ENCODE measurements at places on chromosomes 3 and 15.

DNA sequence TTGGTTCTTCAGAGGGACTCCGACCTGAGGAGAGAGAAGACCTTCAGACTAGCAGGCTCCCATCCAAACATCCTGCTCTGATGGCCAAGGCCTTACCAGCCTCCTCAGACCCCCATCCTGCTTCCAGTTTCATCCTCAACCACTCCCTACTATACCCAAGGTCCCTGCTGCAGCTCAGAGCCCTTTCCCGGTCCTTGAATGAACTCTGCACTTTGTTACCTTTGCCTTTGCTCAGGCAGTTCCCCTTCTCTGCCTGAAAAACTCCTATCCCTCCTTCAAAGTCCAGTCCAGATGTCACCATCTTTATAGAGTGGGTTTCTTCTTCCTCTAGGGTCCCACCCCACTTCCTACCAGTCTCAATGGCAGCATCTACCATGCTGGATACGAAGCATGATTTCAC, 13.1 kb downstream of the EFCAB12 start:
- DNase-seq, result no peak

- no peak for DNase-seq
Measured at GRCh38 chr15:81161851-81162250, 27.8 kb downstream of the CFAP161 start.

DNA sequence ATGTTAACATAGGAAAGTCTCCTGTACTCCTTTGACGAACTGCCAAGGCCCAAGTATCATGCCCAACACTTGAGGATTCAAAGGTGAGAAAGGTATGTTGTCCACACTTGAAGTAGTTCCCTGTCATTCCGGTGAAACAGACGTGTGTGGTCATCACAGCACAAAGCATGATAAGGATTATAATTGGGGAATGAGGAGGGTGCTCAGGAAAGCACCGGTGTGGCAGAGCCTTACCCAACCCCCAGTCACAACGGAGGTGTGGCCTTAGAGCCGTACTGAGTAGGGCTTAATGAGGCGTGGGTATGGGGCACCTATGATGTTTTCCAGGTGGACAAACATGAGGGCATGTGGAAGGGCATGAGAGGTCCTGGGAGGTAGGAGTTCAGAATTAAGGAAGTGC, 203.0 kb upstream of the NR2E3 start:
- no peak for DNase-seq

DNA sequence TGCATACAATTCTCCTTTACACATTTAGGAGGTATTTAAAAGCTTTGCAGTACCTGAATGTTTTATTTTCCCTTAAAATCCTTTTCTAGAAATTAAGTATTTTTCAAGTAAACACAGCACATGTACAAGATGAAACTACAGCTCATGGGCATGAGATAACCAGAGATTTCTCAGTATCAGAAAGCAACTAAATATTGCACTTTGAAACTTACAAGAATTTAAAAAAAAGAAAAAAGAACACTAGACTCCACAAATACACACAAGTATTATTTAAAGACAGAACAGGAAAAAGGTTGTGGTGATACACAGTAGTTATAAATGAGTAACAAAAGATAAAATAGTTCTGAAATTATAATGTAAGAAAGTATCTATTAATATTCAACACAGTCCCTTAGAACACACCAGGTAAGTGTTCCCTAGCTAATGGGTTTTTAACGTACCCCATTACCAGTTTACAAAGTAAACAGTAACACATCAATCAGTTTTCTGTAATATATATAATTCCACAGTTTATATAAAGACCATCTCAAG, 35.3 kb downstream of the SLTM start:
- DNase-seq, result no peak

GRCh38 chr3:30581982-30582381, 24.4 kb upstream of the TGFBR2 start:
- DNase-seq, result no peak

DNA sequence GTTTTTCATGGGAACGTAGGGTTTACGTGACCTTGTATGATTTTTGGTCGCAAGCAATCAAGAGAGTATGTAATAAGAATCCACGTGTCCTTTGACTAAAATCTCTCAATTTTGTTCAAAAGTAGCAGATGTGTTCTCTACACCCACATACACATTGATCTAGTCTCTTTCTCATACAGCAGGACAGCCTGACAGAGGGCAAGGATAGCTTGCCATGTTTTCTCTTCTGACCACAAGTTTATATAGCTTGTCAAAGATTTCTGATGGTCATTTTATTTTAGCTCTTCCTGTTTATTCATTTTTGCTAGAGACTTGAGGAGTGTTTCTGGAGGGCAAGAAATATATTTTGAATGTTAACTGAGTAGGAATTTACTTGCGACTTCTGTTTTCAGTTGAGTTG, 570.2 kb upstream of the ALCAM start:
- no peak for DNase-seq

- no peak for DNase-seq
Measured at GRCh38 chr15:66188464-66188863, 65.1 kb downstream of the MEGF11 start.

DNA sequence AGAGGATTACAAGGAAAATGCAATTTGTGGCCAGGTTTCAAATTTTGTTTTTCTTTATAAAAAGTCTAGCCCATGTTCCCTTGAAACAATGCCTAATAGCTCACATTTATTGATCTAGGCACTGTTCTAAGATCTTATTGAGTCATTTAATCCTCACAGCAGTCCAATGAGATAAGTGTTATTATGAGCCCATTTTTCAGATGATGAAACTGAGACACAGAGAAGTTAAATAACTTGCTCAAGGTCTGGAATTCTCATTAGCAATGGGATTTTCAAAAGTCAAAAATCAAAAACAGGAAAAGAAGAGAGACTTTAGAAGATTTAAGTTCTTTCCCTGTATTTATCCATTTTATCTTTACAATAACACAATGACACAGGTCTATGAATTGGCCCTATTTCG, 90.0 kb upstream of the COL6A5 start:
- DNase-seq, result no peak

GRCh38 chr3:138458774-138459499, 24.5 kb downstream of the ESYT3 start:
- DNase-seq, result no peak

- no peak for DNase-seq
Measured at GRCh38 chr15:52657338-52657737, 21.9 kb downstream of the ATOSA start.

DNA sequence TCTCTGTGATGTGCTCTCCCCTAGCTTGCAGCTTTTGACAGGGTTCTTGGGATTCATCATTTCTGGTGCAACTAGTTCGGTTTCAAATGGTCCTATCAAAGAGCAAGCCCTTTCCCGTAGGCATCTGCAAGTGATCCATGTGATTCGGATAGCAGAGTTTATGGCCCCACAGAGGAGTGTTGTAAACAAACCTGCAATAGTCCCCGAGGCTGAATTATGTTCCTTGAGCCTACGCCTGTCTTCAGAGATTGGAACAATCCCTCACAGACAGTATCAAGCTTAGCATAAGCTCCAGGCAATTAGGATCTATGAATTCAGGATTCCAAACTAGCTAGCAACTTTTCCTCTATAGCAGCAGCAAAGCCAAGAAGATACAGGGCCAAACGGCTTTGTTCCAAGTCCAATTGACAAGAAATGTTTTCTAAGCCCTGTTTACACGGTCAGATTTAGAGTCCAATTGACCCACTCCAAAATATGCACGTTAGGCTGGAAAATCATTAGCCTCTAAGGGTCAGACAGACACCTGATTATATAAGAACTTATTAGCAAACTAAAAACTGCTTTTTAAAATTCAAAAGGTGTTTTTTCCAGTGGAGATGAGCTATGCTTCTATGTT, 24.8 kb downstream of the LNP1 start:
- no peak for DNase-seq

- no peak for DNase-seq
Measured at GRCh38 chr15:74010929-74011540, 16.5 kb downstream of the PML start.

GRCh38 chr3:43953814-43954692, 263.3 kb downstream of the ABHD5 start:
- DNase-seq, result no peak

DNA sequence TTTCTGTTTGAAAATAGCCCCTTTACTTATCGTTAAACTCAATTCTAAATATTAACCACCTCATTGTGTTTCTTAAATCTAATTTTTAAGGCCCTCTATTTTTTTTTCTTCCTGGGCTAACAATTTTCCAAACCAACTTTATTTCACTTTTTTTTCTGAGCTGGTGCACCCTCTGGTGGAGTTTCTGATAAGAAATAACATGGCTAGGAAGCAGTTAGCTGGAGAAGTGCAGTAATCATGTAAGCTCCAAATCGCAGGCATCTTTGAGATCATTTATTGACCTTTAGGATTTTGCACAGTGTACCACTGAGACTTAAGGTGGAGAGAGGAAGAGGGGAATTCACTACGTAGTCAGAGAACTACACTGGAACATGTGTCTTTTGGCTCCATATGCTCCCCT, 6.4 kb downstream of the TMEM207 start:
- no peak for DNase-seq

DNA sequence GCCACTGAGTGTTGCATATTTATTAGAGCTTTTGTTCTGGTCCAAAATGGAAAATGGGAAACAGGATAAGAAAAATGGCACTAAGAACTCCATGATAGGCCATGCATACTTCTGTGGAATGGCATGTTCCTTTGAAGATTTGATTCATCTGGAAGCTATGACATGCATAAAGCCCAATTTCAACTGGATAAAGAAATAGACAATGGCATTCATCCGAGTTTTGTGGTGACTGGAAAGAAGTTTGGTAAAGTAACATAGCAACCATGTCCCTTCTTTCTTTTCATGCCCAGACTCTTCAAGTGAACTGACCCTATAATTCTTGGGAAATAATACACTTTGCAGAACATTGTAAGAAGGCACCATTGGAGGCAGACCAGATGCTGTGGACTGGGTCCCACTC, 368.4 kb upstream of the IL12A start:
- DNase-seq, result no peak

GRCh38 chr3:81823086-81823485, 61.6 kb upstream of the GBE1 start:
- DNase-seq, result no peak

GRCh38 chr15:92797168-92798052, 102.7 kb upstream of the CHD2 start:
- no peak for DNase-seq

DNA sequence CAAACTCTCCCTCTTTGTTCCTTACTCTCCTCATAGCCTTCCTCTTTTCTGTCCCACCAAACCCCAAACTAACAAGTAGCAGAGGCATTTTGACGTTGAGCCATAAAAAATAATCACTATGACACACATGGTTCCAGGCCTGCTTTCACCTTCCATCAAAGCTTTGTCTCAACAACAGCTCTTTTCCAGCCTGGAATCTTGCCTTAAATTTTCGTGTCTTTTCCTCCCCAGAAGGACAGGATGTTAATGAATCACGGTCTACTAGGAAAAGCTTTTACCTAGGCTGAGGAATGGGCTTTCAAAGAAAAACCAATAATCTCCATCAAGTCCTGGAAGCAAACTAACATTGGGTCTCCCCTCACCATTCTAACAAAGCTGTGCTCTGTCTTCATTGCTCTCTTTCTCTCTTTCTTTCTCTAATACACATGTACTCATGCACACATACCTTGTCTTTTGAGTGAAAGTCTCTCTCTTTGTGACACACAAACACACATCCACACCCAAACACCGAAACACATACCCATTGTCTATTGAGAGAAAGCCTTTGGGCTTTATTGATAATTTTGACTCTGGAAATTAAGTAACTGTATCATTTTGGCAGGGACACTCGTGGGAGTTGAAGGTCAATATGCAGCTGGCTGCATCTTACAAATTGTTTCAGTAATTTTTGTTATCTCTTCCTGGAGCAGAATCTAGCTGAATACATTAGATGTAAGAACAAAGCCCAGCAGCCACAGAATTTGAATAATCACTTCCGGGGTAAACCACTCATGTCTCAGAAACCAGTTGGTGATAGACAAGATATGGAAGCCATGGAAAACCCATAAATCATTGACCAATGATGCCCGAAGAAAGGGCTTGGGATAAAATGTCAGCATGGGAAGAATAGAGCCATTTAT, 107.4 kb upstream of the SLC4A7 start:
- no peak for DNase-seq

- DNase-seq, result no peak
Measured at GRCh38 chr3:74420538-74421124, 193.8 kb downstream of the CNTN3 start.

DNA sequence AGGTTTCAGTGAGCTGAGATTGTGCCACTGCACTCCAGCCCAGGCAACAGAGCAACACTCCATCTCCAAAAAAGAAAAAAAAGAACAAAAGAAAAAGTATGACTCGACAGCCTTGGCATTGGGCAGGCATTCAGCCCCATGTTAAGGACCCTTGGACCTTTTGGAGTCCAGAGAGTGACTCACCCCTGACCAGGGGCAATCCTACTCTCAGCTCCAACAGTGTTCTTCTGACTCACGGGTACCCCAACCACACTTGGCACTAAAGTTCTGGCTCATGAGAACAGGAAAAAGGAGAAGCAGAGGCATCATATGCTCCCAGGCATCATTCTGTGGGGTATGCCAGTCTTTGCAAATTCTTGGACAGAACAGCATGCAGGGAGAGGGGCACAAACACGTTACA, 252.4 kb upstream of the HES1 start:
- DNase-seq, result no peak

- no peak for DNase-seq
Measured at GRCh38 chr15:54915380-54915779, 281.4 kb downstream of the RSL24D1 start.

GRCh38 chr15:89116404-89116803, 28.1 kb downstream of the ABHD2 start:
- DNase-seq, result no peak

DNA sequence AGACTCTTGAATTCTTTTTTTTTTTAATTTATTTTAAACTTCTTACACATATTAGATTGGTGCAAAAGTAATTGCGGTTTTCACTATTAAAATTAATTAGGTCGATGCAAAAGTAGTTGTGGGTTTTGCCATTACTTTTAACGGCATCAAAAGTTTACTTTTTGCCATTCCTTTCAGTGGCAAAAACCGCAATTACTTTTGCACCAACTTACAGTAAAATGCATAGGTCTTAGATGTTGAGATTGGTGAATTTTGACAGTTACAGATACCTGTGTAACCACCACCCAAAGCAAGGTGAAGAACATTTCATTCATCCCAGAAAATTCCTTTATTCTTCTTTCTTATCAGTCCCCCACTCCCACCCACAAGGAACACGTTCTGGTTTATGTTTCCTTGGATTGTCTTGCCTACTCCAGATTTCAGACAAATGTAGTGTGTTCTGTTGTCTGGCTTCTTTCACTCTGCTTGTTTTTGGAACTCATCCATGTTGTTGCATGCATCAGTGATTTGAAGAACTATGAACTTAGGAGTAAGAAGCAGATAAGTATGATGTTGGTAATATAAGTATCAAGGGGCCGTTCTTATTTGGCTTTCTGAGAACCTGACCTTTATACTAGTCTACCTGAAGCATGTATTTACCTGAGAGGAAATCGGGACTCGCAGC, 198.4 kb upstream of the UBE2E1 start:
- no peak for DNase-seq

DNA sequence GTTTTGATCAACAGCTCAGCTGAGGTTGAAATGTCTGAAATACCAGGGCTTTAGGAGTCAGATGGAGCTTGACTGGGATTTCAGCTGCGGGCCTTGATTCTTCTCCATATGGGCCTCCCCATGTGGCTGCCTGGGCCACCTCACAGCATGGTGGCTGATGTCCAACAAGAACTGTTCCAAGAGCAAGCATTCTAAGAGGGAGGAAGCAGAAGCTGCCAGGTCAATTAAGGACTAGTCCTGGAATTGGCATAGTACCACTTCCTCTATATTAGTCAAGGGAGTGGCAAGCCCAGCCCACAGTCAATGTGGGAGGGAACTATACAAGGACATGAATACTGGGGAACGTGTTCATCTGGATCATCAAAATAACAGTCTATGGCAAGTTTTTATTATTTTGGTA, 181.7 kb upstream of the ANKRD28 start:
- no peak for DNase-seq

GRCh38 chr15:62248277-62248984, 83.3 kb upstream of the C2CD4B start:
- no peak for DNase-seq

Measured in stimulated activated CD8-positive, alpha-beta memory T cell treated with anti-CD3 and anti-CD28 coated beads, Interleukin-4, amount 100 ng/mL, for 1 hour (primary cell).